ACHN (cell line): ENCODE measurements at places on chromosomes 16 and 17.

GRCh38 chr17:21297026-21297520 lies 12.6 kb downstream of the MAP2K3 start:
- no peak for DNase-seq

DNA sequence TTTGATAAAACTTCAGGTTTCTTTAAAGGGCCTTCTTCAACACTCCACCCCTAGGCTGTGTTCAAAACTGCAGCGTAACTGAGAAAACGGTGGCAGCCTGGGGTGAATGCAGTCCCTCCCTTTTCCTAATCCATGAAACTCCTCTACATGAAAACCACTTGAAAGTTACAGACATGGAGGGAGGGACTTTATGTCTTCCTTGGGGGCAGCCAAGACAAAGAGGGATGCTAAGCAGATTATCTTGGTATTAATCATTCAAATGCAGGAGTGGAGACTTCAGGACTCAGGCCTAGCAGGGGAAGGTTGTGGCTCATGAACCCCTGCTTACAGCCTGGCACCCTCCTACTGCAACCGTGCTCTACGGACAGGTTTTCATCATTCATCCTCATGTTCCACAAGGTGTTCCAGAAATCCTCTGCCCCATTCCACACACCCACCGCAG lies 46.8 kb downstream of the RNF112 start:
- no peak for DNase-seq

- DNase-seq = no peak
These were observed 245.6 kb downstream of the CA10 start for GRCh38 chr17:51912939-51913338.

DNA sequence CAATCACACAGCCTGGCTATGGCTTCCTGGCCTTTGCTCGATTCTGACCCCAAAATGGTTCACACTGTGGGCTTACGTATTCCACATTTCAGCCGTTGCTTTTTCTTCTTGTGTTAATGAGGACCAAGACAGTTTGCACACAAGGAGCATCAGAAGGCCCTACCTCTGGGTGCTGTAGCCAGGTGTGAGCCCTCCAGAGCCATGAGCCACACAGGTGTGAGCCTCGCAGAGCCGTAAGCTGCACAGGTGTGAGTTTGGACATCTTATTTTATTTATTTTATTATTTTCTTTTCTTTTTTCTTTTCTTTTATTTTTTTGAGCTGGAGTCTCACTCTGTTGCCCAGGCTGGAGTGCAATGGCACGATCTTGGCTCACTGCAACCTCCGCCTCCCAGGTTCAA lies 70.6 kb downstream of the LMF1 start:
- no peak for DNase-seq

GRCh38 chr16:72944757-72945485 lies 103.0 kb downstream of the ZFHX3 start:
- DNase-seq = no peak

DNA sequence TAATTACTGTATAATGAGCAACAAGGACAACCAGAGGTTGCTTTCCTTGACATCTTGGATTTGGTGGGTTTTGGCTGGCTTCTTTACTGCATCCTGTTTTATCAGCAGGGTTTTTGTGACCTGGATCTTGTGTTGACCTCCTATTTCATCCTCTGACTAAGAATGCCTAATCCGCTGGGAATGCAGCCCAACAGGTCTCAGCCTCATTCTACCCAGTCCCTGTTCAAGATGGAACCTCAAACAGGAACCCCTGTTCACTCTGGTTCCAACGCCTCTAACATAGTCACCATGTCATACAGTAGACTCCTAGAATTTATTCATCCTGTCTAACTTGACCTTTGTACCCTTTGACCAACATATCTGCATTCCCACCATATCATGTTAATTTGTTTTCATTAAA lies 183.8 kb upstream of the SOX9 start:
- DNase-seq = no peak

DNA sequence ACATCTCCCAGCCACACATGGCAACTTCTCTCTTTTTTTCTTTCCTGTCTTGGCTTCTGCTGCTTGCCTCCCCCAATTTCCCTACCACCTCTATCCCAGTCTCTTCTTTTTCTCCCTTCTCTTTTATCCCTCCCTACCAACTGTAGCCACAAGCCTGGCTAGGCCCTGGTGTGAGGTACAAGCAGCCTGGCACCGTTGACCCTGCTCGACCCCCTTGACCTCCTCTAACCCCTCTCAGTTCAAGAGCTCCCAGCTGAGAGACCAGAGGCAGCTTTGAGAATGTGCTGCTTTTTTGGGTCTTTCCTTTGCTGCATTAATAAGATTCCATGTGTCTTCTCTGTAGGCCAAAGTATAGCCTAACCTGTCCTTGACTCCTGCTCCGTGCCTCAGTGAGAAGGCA lies 32.3 kb downstream of the B9D1 start:
- DNase-seq = no peak

DNA sequence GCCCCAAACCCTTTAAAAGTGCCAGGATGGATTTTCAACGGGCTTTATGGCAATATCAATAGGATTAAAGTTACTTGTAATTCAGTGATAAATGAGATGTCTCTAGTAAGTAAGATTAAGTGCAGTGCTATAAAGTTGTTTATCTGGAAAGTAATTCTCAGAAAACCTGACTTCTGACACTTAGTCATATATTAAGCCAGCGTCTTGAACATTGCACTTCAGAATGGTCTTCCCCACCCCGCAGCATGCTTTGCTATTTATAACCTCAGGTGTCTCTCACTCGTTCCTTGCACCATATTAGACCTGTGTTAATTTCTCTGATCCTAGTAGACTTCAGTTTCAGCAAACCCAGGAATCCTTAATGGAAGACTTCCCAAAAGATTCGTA lies 2.1 kb upstream of the MAF start:
- no peak for DNase-seq

- DNase-seq = no peak
These were observed 19.3 kb downstream of the SHISA9 start for GRCh38 chr16:12920739-12921138.

DNA sequence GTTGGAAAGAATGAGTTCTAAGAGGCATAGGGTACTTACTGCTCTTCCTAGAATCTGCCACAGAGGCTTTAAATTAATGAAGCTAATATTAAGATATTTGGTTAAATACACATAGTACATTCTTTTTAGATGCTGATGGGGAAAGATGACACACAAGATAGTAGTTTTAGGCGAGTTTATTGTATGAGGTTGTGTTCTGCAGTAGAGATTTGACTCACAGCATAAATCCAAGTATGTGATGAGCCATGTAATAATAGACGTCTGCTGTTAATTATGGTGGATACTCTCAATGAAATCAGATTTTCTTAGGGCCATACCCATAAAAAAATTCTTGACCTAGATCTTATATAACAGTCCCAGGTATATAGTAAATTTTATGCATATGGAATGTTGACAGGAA lies 8.0 kb downstream of the TNRC6C start:
- DNase-seq = no peak

GRCh38 chr17:7293816-7294613 lies 424 bp downstream of the YBX2 start:
- no peak for DNase-seq

DNA sequence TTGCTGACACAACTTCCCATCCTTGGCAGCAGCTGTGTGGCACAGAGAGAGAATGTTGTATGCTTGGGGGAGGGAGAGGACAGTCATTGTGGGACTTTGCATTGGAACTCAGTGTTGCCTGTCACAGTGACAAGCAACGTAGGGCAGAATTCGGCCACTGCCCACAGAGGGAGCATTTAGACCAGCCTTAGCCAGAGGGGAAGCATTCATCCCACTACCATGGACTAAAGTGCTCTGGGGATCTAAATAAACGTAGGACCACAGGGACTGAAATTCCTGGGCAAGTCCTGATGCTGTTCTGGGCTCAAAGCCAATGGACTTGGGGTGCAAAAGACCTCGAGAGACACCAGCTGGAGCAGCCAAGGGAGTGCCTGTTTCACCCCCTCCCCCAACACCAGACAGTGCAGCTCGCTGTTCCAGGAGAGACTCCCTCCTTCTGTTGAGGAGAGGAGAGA lies 44.9 kb downstream of the ABCA8 start:
- DNase-seq = no peak

DNA sequence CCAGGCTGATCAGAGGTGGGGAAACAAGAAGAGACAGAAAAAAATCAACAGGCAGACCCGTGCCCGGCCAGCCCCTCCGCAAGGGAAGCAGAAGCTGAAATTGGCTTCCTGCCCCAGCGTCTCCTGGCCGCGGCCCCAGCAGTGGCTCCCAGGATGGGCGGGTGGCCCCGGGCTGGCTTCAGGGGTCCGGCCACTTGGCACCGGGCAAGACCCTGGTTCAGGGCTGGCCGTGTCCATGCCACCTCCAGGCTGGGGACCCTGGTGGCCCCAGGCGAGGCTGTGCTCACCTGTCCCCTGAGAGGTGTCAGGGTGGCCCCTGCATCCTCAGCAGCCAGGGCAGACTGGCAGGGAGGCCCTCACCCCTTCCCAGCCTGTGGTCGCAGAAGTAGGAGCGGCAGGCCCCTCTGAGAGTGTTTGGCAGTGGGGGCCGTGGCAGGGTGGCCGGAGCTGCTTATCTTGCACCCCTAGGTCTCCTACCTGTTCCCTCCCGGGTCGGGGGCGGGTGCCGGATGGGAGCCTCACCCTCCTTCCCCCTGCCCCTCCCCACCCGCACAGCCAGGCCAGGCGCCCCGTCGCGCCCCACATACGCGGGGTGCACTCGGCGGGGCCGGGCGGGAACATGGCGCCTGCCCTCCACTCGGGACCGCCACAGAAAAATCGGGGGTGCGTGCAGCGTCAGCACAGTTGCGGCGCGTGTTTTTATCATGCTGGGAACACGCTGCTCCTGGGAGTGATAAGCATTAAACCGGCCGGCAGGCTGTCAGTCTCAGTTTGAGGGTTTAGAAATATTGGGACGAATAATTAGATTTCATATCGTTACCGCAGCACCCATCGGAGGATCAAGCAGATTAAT lies 46.7 kb upstream of the ZC3H18 start:
- DNase-seq = no peak

- no peak for DNase-seq
These were observed 5.0 kb downstream of the PIK3R6 start for GRCh38 chr17:8862213-8863056.

GRCh38 chr16:17939723-17940122 lies 396.8 kb downstream of the NPIPA8 start:
- no peak for DNase-seq

DNA sequence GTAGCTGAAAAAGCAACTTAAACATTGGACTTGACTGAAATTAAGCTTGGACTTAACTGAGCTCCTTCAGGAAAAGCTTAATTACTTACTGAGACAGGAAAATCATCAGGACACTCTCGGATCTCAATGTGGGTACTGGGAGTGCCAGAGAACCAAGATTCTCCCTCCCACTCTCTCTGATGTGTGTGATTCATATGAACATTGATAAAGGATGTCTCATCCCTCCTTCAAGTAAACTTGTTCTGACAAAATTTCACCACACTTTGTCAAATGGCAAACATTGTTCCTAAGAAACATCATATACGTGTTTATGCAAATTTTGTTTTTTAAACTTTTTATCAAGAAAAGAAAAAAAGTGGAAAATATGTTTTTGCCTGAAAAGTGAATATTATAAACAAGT lies 4.1 kb upstream of the SLFN5 start:
- DNase-seq = no peak

DNA sequence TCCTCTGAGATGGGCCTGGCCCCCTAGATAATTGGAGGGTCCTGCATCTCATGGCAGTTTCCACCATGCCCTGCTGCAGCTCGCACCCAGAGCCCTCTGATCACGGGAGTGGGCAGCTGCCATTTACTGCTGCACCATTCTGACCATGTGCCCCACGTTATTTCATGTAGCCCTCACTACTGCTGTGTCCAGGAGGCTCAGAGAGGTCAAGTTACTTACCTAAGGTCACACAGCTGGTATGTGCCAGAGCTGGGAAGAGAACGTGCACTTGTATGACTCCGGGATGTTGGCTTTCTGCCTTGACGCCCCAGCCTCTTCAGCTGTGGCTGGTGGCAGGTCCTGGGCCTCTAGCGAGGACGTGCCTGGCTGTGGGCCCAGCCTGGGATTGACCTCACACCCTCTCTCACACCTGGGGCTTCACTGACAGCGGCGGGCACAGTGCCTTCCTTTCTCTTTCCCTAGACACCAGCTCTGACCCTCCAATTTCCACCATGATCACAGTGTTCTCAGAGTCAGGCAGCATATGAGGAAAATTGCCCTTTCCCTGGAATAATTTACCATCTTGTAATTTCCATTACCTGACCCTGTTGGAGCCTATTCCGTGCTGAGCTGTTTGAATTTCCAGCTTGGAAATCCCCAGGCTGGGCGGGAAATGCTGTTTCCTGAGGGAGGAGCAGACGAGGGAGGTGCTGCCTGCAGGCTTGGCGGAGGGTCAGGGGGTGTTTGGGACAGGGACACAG lies 18.5 kb upstream of the DOC2B start:
- DNase-seq = no peak

GRCh38 chr16:24538756-24539294 lies 541 bp upstream of the RBBP6 start:
- DNase-seq = no peak

DNA sequence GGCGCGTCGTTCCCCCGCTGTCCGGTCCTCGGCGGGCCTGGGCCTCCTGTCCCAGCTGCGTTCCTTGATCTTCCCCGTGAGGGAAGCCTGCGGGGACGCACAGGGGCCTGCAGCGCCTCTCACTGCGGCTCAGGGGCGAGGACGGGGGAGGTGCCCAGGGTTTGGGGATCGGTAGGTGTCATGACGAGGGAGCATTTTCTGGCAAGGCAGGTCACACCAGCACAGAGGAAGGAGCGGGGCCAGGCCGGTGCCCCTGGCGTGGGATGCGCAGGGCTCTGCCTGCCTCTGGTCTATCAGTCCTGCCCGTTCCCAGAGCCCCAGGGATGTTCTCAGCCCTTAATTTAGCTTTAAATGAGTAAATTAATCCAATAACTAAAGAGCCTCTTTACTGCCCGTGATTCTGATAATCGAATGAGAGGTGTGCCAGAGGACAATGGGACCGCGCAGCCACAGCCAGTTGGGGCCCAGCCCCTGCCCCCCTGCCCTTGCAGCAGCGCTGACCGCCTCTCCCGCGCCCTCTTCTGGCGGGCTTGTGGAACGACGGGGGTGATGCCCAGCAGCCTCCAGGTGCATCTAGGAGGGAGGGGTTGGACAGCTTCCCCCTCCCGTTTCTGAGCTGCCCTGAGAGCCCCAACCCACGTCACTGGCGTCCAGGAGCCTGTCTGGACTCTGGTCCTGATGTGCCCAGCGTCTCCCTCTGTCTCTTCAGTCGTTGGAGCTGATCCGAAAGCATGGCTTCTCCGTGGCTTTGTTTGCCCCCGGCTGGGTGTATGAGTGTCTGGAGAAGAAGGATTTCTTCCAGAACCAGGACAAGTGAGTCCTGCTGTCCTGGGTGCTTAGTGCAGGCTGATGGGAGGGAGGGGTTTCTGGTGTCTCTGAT lies 7.9 kb downstream of the ENGASE start:
- peak; percentile 44 for DNase-seq

GRCh38 chr17:66185862-66186261 lies 6.1 kb downstream of the CEP112 start:
- DNase-seq = no peak
